ENCODE measurements at places on chromosomes 3 and 15.

DNA sequence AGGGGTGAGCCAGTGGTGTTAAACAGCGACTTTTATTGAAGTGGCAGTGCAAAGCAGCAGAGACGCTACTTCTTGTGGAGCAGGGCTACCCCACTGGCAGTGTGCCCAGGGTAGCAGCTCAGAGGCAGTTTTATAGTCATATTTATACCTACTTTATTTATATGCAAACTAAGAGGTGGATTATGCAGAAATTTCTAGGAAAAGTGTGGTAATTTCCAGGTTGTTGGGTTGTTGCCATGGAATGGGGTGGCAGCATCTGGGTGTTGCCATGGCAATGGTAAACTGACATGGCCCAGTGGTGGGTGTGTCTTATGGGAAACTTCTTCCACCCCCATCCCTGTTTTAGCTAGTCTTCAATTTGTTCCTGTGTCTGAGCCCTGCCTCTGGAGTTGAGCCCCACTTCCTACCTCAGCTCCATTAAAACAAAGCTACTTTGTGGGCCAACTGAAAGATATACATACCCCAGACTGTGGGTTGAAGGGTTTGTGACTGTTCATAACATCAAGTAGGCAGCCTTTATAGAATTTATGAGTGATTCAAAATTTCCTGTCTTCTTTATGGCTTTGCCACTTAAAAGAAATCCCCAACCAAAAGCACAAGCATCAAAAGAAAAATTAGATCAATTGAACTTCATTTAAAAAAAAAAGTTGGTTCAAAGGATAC, 60.3 kb downstream of the EBLN2 start:
- DNase-seq, result no peak

DNA sequence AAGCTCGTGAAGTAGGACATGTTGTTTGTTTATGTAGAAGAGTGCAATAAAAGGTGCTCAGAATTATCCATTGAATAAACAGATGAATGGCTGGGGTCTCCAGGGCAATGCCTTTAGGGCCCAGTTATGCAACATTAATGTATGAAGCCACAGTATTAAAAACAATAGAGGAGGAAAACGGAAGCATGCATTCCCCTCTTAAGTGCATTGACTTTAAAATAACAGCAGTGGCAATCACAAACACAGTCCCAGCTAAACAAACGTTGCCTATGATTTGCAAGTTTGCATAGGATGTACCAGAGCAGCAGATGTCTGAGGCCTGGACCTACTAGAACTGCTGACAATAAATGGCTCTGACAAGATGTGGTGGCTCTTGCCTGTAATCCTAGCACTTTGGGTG, 60.6 kb upstream of the GCNT3 start:
- DNase-seq, result no peak

- DNase-seq, result no peak
Observed at GRCh38 chr3:48543271-48543866, 13.2 kb downstream of the PFKFB4 start.

GRCh38 chr3:104764496-104764895, 602.2 kb upstream of the ALCAM start:
- DNase-seq, result no peak

DNA sequence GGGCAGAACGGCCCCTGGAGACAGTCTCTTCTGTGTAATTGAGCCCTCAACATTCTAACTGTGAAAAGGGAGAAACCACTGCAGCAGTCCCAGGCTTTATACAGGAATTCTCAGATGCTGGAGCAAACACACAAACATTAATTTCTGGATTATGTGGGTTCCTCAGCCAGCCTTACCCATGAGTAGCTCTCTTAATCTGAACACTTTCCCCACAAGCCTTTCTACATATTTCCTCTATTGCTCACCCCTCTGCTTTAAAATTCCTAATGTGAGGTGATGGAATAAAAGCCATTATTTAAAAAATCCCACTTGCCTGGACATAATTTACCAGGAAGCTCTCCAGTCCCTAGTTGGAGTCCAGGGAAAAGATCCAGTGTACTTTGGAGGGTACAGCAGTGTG, 139.0 kb downstream of the CTNNB1 start:
- no peak for DNase-seq

GRCh38 chr3:73706771-73707170, 82.0 kb upstream of the PDZRN3 start:
- no peak for DNase-seq

- DNase-seq, result no peak
Observed at GRCh38 chr15:62455441-62455921, 290.4 kb upstream of the C2CD4B start.

DNA sequence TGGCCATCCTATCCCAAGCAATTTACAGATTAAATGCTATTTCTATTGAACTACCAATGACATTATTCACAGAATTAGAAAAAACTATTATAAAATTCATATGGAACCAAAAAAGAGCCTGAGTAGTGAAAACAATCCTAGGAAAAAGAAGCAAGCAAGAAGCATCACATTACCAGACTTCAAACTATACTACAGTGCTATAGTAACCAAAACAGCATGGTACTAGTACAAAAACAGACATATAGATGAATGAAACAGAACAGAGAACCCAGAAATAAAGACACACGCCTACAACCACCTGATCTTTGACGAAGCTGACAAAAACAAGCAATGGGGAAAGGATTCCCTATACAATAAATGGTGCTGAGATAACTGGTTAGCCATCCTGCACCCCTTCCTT, 152.2 kb downstream of the TNIK start:
- no peak for DNase-seq

DNA sequence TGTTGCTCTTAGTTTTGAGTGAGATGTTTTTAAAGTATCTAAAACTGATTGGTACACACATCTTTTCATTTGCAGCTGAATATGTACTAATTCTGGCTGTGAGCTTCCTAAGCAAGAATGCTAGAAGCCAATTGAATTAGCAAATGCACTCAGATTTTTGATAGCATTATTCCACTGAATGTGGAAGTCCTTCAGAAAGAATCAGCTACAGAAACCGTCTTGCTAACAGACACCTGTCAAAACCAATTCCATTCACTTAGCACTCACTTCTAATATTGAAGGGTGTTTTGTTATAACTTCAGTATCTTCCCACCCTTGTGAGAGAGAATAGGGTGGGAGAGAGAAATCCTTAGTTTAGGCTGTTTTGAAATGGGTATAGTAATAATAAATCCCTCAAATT, 317.7 kb downstream of the IL5RA start:
- DNase-seq, result no peak

DNA sequence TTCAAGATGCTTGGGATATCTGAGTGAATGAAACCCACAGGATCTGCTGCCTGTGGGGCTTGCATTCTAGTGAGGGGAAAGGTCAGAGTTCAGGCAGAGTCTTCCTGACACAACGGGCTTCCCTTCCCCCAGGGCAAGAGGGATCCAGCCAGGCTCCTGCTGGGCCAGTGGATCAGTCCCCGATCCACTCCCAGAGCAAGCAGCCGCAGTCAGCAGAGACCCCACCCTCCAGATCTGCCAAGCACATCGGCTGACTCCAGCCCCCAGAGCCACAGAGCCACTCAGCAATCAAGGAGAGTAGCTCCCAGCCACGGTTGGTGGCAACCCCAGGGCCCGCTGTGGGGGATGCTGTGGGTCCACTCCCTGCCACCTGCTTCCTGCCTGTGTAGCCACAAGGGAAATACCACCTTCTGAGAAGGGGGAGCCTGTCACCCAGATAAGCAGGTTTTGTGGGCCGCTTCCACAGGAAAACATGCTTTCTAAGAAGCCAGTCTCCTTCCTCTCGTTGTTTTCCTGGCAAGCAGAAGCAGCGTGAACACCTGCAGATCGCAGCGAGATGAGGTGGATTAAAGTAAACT, 44.9 kb downstream of the CPN2 start:
- no peak for DNase-seq
